ENCODE measurements at places on chromosomes 7 and 10.

GRCh38 chr10:28734938-28735759 is 57.8 kb downstream of the BAMBI start:
- no peak for DNase-seq

DNA sequence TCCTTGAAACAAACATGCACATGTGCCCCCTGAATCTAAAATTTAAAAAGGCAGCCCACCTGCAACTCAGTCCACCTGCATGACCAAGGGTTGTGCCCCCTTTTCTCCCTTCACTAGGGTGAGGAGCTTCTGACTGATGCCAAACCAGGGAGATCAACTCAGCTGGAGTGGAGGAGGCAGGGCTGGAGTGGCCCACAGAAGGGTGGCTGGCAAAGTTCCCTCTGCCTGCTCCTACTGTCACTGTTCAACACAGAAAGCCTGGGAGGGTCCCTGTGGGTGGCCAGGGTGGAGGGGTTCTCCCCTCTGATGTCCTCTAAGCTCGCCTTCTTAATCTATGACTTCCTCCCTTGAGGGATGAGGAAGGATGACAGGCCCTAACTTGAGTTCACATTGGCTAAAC is 55.7 kb upstream of the ANTXRL start:
- DNase-seq, result no peak

GRCh38 chr10:74081192-74081803 is 69.3 kb downstream of the AP3M1 start:
- peak; percentile 63 for DNase-seq

GRCh38 chr7:128911423-128912031 is 1.0 kb upstream of the KCP start:
- DNase-seq, result peak; percentile 91

GRCh38 chr10:126702181-126702580 is 31.7 kb upstream of the C10orf90 start:
- DNase-seq, result peak; percentile 72

DNA sequence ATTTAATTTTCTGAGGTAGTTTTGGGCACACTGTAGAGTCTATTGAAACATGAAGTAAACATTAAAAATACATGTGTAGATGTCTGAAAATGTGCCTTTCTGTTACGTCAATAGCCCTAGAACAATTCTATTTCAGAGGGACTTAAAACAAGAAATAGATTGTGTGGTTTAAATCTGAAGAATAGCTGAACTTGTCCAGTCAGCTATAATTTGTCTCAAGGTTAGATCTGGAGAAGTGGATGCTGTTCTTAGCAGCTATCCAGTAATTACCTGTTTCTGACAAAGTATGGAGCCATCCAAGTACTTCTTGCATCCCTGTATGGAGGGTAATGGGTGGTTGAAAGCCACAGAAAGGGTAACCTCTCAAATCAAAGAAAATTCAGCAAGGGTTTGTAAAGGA is 92.8 kb downstream of the SEPTIN7 start:
- DNase-seq, result no peak

DNA sequence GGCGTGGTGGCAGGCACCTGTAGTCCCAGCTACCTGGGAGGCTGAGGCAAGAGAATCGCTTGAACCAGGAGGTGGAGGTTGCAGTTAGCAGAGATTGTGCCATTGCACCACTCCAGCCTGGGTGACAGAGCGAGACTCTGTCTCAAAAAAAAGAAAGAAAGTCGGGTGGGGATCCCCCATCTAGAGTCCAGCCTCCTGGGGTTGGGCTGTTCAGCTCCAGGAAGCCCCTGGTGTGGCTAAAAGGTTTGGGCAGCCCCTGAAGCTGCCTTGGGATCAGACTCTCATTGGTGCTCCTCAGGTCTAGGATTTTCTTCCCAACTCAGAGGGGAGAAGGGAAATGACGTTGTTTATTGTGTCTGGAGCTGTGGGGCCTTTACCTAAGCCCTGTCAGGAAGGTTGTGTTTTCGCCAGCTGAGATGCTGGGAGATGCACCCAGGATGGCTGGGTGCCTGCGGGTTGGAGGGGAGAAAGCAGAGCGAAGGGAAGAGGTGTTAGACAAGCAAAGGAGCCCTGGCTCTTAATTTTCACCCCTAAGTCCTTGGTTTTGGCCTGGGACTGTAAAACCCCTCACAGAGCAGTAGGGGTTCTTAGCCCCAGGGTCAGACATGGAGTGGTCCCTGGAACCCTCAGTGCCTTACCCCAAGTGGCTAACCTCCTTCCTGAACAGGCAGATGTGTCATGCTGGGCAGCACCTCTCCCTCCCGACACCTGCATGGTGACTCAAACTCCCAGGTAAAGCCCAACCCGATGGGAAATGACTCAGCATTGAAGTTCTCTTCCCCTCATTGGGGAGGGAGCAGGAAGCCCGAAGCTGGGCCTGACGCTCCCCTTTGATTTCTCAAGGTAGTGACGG is 21.1 kb downstream of the PLAU start:
- DNase-seq, result no peak

- no peak for DNase-seq
Measured at GRCh38 chr7:93980744-93981479, 23.2 kb downstream of the BET1 start.

Measured in NCI-H82 (cell line).